RPMI7951 (cell line): ENCODE measurements at places on chromosomes 7 and 10. TPM values are rescaled to one million over a fixed set of nuclear protein-coding genes. Genes with fewer than 3 reads are reported as not detected.

The ZNF727 gene
- not detected in 2 replicates for total RNA-seq

DNA sequence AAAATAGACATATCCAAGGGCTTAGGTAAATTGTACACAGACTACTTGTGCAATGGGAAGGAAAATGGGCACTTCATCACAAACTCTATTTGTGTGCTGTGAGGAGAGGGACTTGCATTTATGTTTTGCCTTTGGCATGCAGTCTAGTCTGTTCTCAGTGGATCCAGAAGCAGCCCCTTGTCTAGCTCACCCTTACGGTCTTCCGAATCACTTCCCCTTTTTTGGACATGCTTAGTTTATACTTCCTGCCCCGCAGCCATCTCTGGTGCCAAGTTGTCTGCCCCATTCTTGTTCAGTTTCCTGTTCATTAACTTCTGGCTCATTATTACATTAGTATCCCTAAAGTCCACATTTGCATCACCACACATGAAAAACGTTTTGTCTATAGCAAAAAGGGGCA is 161.6 kb downstream of the NRCAM start:
- DNase-seq = no peak

GRCh38 chr10:1629326-1630198 is 107.8 kb downstream of the ADARB2 start:
- DNase-seq = no peak

GRCh38 chr10:117718986-117719920 is 176.7 kb downstream of the EMX2 start:
- no peak for DNase-seq

DNA sequence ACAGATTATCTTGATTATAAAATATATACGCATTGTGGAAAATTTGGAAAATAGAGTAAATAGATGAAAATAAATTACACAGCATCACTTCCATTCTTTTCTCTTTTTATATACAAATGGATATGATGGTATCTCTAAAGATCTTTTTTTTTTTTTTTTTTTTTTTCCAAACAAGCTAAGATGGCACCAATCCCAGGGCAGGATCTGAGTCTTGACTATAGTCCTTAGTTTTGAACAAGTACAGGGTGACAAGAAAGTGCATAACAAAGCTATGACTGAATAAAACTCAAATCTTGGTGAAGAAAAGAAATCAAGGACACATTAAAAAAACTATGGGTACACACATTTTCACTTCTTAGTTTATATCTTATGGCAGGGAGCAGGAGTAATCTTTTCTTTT is 42.6 kb upstream of the FAM133B start:
- no peak for DNase-seq

The STEAP1 gene
- 30.0 and 30.3 TPM in 2 replicates for total RNA-seq

The MYOZ1 gene
- not detected in 2 replicates for total RNA-seq
